ENCODE measurements at places on chromosomes 1 and 21.
A peak's percentile ranks its signal among the peaks of the same experiment; 100 is the strongest.

DNA sequence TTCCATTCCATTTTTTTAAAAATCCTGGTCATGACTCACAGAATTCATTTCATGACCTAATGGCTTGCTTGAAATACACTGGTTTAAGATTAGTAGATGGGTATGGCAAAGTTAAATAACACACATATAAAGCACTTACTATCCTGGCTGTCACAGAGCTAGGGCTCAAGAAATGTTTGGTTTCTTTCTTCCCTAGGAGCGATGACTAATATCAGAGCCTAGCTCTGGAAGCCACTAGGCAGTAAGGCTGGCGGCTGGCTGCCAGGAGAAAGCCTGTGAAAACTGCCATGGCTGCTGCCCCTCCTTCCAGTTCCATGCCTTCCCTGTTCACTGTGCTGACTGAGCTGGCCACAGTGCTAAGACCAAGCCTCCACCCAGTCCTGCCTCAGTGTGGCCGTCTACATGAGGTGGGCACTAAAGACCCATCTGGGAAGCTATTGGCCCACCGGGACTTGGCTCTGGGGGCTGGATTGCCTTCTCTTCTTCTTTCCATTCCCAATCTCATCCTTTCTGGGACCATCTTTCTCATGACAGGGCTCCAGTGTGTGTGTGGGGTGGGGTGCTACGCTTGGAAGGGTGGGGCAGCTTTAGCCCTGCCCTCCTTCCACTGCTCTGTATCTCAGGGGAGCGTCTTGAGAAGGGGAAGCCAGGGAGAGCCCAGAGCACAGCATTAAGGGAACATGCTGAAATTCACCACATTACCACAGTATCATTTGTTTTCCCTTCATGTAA, 10.8 kb upstream of the ASCL5 start:
- DNase-seq = peak; percentile 90

GRCh38 chr1:52899445-52899894, 22.1 kb downstream of the ECHDC2 start:
- DNase-seq = no peak

DNA sequence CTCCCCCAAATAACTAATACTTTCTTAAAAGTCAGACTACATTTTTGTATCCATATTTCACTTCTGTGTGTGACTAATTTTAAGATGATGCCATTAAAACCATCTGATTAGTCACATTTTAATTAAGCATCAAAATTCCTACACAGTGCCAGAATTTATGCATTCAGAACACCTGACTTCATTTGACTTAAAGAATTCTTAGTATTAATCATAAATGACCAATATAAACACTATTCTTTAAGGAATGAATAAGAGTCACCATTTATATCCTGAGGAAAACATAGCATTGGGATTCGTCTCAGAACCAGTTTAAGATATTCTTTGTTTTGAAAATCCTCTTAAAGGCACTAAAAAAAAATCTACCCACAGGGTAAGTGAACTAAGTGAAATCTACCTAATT, 37.0 kb downstream of the TM2D1 start:
- no peak for DNase-seq

DNA sequence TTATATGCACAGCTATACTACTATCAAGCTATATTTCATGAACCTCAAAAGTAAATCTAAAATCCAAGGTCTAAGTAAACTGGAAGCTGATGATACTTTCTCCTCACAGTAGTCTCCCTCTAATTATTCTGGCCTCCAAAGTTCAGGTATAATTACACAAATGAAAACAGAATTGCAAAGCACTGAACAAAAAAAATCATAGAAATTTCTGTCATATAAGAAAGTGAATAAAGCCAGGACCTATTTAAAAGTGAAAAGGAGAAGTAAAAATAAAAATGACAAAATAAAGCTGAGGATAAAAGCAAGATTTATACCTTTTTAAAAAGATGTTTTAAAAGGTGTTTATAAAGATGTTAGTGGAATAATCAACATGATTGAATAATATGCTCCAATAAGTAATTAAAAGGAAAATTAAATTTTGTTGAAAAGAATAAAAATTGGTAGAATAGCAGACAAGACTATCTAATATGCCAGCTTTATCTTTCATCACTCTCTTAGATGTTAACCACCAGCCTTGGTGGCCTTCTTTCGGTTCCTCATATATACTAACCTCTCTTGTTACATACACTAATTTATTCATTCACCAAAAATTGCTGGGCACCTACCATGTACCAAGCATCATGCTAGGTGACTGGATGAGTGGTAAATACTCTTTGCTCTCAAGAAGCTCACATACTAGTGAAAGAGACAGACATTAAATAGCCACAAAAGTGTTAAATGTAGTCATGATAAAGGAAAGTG, 25.1 kb downstream of the SHCBP1L start:
- no peak for DNase-seq

DNA sequence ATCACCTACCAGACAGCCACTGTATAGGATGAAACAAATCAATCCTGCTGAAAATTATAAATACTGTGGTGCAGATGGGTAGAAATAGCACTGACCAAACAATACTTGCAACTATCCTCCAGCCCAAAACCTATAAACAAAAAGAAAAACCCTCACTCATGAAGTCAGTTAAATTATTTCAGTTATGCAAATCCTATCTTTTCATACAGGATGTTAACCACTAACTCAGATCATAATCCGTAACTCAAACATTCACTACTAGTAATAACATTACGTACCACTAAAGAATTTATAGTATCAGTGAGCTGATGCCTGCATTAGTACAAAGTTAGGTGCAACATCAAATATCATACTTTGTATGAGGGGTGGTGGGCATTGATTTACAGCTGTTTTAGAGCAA, 2.6 kb downstream of the NDC1 start:
- DNase-seq = peak; percentile 64

DNA sequence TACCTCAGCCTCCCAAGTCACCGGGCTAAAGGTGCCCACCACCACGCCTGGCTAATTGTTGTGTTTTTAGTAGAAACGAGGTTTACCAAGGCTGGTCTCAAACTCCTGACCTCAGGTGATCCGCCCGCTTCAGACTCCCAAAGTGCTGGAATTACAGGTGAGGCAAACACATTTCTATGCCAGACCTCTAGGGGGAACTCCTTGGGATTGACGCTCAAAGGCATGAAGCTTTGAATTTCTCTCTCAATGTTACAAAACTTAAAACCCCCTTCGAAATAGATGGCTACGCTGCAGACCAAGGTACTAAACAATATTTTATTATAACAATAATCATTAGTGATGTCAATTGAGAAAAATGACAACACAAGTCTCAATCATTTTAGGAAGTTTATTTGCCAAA, 330.0 kb downstream of the SETD4 start:
- no peak for DNase-seq

Data from amniotic epithelial cell (primary cell).